Naive thymus-derived CD8-positive, alpha-beta T cell (primary cell): ENCODE measurements at places on chromosomes 1 and 21.

DNA sequence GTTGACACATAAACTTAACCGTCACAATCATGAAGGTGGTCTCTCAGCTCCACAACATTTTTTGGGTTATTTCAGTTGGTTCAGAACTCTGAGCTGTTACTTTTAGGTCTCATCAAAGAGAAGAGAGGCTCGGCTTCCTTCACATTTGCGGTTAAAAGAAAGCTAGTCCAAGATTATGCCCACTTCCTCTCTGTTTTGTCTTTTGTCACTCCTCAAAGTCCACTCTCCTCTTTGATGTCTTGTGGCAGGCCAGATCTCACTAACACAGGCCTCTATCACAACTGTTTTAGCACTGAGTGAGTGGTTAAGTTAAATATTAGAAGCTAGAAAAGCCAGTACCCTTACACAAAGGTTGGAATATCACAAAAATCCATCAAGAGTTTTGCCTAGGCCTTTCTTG lies 195.7 kb downstream of the FCRL5 start:
- no peak for DNase-seq

DNA sequence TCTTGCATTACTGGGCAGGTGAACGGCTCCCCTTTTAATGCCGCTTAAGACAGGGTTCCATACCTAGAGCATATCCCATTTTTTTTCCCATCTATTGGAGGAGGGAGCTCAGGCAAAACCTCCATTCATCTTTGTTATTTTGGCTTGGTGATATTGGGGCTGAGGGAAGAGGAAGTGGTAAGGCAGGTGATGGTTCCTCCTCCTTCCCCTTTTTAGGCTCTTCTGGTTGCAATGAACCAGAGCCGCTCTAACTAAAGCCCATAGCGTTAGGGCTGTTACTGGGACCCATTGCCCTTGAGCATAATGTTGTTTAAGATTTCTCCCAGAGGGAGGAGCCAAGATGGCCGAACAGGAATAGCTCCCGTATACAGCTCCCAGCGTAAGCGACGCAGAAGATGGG lies 21.1 kb downstream of the PYHIN1 start:
- no peak for DNase-seq

DNA sequence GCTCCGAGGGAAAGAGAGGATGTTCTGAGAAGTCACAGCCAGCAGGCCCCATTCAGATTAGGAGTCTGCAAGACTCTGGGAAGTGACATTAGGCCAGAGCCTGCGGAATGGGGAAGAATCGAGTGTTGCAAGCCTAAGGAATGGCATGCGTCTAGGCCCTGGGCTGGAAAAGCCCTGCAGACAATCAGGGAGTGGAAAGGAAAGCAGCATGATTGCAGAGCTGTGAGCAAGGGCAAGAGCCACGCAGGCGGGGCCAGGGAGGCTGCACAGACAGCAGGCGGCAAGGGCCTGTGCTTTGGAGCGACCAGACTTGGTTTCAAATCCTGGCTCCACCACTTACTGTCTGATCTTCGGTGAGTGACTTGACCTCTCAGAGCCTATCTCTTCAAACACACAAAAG lies 118.2 kb downstream of the RRAGC start:
- no peak for DNase-seq

- DNase-seq, result no peak
These were observed 121.3 kb downstream of the GRIK3 start for GRCh38 chr1:36913016-36913415.

- DNase-seq, result no peak
These were observed 90.8 kb upstream of the TMPRSS2 start for GRCh38 chr21:41598561-41599431.

GRCh38 chr1:156155756-156156510 lies 2.5 kb downstream of the SEMA4A start:
- no peak for DNase-seq

DNA sequence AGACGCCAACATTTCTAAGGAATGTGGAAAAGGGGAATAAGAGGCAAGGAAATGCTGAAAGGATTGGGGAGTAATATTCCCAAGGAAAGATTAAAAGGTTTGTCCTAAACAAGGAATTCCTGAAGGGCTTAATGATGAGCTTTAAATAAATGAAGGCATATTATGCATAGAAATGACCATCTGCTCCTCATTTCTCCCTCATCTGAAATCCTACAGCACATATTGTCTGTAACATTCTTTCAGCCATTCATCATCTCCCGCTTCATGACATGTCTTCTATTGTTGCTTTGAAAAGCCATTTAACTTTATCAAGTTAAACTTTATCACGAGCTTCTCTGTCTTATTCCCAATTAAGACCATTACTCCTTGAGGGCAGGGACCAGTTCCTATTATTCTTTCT lies 608.7 kb upstream of the PLXNA2 start:
- DNase-seq, result no peak

DNA sequence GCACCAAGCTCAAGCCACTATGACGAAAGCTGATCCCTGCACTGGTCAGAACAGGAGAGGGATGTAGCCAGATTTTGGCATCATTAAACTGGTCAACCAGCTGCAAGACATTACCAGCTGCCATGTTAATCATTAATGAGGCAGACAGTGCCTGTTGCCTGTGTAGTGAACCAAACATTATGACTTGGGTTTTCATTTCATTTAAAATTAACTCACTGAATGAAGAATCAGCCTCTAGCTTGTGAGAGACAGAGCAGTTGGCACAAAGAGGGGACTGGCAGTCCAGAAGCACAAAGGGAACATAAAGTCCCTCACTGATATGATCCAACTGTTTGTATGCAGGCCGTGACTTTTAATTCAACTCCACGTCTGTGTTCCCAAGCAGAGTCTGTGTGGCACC lies 318.9 kb downstream of the SEC16B start:
- DNase-seq, result no peak

GRCh38 chr1:220298470-220299205 lies 26.4 kb upstream of the RAB3GAP2 start:
- DNase-seq, result no peak

- DNase-seq, result no peak
These were observed 147.3 kb upstream of the CD34 start for GRCh38 chr1:208058267-208058666.

DNA sequence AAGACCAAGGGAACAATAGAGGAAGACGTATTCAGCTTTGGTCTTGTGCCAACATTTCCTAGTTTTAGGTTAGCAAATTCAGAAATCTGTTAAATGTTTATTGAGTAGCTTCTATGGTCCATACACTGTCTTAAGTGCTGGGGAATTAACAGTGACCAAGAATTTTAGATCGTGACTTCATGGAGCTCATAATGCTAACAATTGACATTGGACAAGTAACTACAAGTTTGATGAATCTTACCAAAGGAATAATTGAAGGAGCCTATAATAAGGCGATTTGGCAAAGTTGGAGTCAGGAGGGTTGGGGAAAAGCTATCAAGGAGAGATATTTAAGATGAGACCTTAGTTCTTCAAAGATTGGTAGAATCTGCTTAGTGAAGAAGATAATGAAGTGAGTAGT lies 1.4 kb upstream of the SLAMF9 start:
- DNase-seq, result no peak

GRCh38 chr1:69103213-69103612 lies 464.5 kb upstream of the LRRC7 start:
- no peak for DNase-seq

DNA sequence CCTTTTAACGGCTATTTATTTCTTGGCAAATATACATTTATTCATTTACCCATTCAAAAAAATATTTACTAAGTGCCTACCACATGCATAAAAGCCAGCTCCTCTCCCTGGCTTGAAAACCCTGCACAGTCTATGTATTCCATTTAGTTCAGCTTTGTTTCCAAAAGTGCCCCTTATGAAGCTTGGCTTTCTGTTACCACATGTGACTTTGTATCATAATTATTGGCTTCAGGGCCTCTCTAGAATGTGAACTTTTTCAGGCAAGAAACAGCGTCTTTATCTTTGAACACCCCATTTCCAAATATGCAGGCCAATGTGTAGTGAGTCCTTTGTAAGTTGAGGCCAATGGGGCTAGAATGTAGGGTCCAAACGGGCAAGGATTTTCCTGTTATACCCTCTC lies 69.4 kb downstream of the CACHD1 start:
- no peak for DNase-seq

DNA sequence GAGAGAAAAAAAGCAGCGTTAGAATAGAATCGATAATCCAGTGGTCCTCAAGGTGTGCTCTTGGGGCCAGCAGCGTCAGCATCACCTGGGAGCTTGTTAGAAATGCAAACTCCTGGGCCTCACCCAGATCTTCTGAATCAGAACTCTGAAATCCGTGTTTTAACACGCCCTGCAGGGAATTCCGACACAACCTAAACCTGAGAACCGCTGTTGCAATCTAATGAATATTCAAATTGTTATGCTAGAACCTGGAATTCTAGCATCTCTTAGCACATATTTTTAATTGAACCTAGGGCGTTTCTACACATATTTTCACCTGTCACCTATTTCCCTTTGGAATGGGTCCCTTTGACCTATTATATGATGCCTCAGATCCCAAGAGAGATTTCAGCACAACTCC lies 175.7 kb downstream of the PSMG1 start:
- no peak for DNase-seq

GRCh38 chr1:67735806-67736627 lies 51.0 kb downstream of the GADD45A start:
- peak; percentile 29 for DNase-seq

DNA sequence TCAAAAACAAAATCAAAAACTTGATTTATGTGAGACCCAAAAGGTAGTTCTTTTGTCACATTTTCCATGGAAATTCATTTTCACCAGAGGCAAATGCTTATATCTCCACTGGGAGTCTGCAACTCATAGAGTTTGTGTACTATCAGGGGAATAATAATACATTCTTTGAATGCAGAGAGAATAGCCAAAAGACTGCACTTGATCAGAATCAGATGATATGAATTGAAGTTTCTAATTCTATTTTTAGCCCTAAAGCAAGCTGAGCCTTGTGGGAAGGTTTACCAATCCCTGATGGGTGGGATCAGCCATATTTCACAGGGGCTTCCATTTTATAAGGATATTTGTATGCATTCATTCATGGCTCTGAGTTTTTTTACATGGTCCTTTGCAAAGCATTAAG lies 49.6 kb downstream of the TSEN15 start:
- DNase-seq, result no peak

DNA sequence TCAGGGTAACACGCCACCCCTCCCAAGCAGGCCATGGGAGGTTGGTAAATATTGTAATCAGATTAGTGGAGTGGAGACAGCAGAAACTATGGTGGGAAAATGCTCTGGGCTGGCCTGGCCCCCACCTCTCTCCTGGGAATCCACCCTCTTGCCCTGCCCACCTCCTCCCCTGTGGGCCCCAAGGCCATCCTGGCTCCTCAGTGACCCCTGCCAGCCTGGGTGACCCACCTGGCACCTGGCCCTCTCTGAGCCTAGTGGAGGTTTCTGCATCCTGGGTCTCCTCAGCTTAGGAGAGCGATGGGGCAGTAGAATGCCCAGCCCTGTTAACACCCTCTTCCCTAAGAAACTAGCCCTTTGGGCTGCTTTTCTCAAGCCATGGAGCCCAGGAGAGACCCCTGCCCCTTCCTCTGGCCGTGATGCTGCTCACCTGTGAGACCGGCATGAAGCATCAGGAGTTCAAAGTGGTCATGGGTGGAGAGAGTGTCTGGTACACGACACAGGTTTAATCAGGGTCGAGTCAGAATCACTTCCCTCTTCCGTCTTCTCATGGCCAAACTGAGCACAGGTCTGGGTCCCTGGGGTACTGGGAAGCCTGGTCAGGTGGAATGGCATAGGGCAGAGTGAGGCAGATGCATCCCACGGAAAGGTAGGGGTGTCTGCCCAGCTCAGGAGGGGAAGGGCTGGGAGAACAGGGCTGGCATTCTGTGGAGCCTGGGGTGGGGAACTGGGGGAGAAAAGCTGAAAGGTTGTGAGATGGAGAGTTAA lies 10.7 kb upstream of the DMBX1 start:
- DNase-seq, result no peak

GRCh38 chr1:45470306-45470798 lies 20.6 kb downstream of the TESK2 start:
- no peak for DNase-seq

GRCh38 chr1:150873521-150873920 lies 2.9 kb downstream of the ARNT start:
- no peak for DNase-seq

DNA sequence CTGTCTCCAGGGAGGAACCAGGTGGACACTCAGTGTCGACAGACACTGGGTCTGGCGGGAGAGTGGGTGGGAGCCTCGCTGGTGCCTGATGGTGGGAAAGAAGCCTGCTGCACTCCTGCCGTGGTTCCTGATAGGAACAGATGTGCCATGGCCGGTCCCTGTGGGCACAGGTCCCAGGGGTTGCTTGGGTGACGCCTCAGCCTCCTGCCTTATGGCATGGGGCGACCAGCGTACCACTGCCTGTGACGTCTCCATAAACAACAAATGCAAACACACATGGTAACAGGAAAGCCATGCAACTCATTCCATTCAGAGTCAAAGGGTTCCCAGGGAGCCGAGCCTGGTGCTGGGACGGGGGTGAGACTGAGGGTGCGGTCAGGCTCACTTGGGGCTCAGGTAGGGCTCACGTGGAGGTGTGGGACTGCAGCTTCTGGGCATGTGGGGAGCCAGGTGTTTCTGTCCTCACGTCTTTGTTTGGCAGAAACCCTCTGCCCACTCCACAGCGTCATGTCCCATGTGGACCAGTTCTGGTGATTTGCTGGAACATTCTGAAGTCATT lies 34.8 kb downstream of the SNAP47 start:
- DNase-seq, result no peak

DNA sequence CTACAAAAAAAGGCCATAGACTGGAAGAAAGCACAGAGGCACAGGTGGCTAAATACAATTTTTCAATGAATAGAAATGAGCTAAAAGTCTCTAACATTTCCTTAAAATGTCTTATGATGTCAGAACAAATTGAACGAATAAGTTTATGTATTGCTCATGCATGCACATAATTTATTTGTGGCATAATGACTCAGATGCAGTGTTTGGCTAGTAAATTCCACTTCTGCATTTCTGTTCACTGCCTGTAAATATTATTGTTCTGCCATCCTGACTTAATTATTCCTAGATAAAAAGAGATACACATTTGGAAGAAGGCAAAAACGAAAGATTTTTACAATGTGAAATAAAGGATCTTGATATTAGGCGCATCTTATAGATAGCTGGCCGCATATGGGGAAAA lies 26.6 kb upstream of the EXO1 start:
- DNase-seq, result no peak
